ENCODE measurements at places on chromosomes 7 and 10.

- no peak for DNase-seq
Observed at GRCh38 chr10:34760606-34761005, 54.5 kb downstream of the PARD3 start.

DNA sequence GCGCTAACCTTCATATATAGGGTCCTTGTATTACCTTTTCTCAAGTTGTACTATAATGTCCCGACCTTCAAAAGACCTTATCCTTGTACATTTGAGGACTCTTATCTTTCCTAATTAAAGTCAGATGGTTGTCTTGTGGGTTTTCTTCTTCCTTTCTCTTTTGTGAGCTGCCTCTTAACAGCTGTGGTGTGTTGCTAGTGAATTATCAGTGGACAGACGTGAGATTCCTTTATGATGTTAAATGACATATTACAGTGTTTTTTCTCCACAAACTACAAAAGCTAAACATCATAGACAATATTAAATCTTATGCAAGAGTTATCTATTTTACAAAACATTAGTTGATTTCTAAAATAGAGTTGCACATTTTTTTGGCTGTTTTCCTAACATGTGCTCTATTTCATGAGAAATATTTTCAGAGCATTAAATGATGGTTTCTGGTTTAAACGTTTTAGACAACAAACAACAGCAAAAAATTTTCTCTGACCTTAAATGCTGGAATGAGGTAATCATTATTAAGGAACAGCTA, 272.2 kb upstream of the NPVF start:
- DNase-seq: no peak

- no peak for DNase-seq
Observed at GRCh38 chr10:122780391-122780790, 65.3 kb downstream of the CUZD1 start.

GRCh38 chr7:129370812-129371211, 63.4 kb upstream of the STRIP2 start:
- DNase-seq: no peak

DNA sequence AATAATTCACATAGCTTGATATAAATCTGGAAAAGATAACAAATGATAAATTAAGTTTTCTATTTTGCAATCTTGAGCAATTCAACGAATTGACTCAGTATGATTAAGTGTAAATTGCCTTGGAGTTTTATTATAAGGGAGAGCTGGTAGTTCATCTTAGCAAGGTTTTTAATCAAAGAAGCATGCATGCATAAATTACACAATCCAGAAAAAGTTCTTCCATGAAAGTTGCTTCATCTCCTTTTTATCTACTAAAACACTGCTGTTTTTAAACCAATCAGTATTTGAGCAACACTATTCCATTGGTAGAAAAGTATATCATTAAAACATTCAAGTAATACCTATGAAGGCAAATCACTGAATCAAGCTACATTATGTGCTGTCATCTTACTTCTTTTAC, 47.6 kb downstream of the POT1 start:
- no peak for DNase-seq

- no peak for DNase-seq
Observed at GRCh38 chr10:120400601-120401000, 56.4 kb upstream of the PLPP4 start.

- DNase-seq: no peak
Observed at GRCh38 chr10:125134483-125134848, 25.9 kb downstream of the CTBP2 start.

DNA sequence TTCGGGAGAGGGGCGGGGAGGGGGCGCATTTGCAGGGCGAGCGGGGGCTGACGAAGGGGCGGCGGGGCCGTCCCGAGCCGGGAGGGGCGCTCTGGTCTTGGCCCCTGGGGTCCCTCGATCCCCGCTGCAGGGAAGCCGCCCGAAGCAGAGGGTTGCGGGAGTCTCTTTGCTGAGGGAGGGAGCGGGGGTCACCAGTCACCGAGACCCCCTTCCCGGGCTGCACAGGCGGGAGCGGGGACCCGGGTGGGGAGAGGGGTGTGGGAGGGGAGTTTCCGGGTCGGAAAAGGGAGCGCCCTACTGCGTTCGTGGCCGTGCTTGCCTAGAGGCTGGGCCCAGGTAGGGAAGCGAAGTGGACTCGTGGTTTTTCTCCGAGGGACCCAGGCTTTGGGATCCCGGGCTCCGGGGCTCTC, 422 bp downstream of the AP1S1 start:
- DNase-seq: peak; percentile 48

- no peak for DNase-seq
Observed at GRCh38 chr10:4720463-4720862, 105.5 kb upstream of the AKR1E2 start.

- DNase-seq: no peak
Observed at GRCh38 chr7:3430588-3430987, 129.5 kb downstream of the SDK1 start.

GRCh38 chr10:76124280-76124679, 692.9 kb downstream of the LRMDA start:
- no peak for DNase-seq

GRCh38 chr10:421170-421569, 268.3 kb downstream of the DIP2C start:
- no peak for DNase-seq

- DNase-seq: no peak
Observed at GRCh38 chr7:45105588-45106188, 5.8 kb downstream of the TBRG4 start.

GRCh38 chr7:78014401-78014800, 215.8 kb downstream of the PHTF2 start:
- no peak for DNase-seq

GRCh38 chr7:25752967-25753791, 398.8 kb upstream of the NFE2L3 start:
- no peak for DNase-seq

DNA sequence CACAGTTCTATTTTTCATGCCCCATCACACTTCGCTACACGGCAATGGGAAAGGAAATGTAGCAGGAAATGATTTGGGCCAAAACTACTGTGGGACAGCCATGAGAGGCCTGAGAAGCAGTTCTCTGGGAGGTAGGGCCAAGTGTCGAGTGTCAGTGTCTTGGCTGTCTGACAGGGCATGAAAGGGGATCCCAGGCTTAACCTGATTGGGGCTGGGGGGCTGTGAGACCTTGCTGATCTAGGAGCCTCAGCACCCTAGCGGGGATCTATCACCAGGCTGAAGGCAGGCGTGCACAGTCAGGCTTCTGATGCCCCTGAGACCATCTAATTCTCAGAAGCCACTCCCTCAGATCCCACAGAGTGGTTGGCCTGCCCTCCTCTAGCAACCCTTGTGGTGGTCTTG, 58.2 kb upstream of the SLC25A13 start:
- DNase-seq: no peak

DNA sequence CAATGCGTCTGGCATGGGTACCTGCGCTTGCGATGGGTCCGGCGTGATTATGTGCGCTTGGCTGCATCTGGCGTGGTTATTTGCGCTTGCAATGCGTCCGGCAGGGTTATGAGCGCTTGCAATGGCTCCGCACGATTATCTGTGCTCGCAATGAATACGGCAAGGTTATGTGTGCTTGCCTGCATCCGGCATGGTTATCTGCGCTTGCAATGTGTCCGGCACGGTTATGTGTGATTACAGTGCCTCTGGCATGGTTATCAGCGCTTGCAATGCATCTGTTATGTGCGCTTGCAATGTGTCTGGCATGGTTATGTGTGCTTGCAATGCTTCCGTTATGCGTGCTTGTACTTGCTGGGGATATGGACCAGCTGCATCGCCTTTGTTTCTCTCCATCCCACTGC, 37.7 kb downstream of the RBAK start:
- no peak for DNase-seq

GRCh38 chr10:81116201-81116600, 578.5 kb downstream of the SH2D4B start:
- no peak for DNase-seq

GRCh38 chr7:114786455-114786854, 135.4 kb upstream of the MDFIC start:
- peak; percentile 24 for DNase-seq

- no peak for DNase-seq
Observed at GRCh38 chr10:88073682-88074081, 210.3 kb downstream of the PTEN start.

- no peak for DNase-seq
Observed at GRCh38 chr10:126723226-126723625, 52.7 kb upstream of the C10orf90 start.

- DNase-seq: no peak
Observed at GRCh38 chr10:95504246-95504691, 56.9 kb downstream of the SORBS1 start.

- DNase-seq: no peak
Observed at GRCh38 chr7:30323006-30323355, 38.6 kb downstream of the ZNRF2 start.

DNA sequence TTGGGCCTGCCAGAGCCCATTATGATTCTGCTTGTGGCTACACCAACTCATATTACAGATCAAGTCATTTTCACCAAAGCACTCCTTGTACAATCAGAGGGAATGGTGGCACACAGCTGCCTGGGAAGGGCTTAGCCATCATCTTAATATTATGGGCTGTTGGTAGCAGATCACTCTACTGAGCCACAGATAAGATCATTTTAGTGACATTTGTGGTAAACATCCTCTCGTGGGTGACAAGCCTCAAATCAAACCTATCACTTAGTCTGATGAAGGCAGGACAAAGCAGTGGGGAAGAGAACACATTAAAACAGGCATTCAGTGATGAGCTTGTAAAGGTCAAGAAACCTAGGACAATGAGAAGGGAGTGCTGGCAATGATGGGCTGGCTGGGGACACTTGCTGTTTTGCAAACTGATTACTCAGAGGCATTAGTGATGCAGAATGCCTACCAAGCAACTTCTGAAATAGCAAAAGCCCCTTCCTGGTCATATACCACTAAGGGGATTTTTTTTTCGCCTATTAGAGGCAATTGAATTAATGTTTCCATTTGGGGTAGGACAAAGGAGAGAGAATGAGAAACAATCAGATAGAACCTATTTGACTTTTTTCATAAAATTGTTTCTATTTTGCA, 137.5 kb upstream of the WDR11 start:
- no peak for DNase-seq

DNA sequence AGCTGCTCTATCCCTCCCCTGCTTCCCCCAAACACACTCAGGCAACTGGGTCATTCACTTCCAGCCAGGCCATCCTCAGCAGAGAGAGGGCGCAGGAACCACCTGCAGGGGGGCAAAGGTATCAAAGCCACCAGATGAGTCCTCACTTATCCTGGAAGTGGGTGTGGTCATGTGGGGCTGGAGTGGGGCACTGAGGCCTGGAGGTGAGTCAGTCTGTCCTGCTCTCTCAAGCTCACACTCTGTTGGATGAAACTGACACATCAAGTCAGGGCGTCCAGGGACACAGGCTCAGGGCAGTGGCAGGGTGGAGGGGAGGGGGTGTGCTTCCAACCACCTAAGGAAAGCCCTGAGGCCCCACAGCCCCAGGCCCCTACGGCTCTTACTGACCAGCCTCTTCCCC, 8.0 kb upstream of the ELFN1 start:
- peak; percentile 4 for DNase-seq

DNA sequence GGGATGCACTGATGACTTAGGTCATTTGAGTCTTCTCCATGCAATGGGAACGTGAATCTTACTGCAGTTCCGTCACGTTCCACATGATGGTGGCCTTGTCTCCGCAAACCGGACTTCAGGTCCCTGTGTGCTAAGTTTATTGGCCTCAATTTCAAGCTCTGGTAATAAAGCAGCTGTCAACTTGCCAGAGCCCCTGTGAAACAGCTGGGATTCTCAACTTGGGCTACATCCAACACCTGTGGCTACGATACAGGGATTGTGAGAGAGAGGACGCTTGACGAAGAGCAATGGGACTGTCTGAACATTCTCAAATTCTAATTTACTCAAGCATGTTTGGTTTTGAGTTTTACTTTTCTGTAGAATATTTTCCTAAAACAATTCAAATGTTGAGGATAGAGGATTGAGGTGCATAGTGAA, 174.2 kb downstream of the PTN start:
- DNase-seq: no peak

GRCh38 chr7:141586878-141587277, 35.7 kb downstream of the AGK start:
- DNase-seq: no peak

DNA sequence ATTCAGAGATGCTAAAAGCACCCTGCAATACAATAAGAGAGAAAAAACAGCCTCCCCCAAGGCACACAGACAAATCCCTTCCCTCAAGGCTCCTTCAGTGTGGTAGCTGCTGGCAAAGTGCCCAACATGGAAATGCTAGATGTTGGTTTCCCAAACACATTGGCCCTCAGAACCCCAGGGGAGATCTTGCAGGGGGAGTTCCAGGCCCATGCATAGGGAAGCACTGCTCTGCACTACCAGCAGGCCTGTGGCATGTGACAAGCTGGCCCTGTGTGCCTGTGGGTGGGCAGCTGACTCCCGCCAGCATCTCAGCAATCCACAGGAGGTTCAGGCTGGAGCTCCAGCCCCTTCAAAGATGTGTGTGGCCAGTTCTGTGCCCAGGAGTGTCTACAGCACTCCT, 16.8 kb upstream of the CSGALNACT2 start:
- DNase-seq: no peak

GRCh38 chr10:112446055-112446854, 459 bp downstream of the ZDHHC6 start:
- DNase-seq: peak; percentile 31

DNA sequence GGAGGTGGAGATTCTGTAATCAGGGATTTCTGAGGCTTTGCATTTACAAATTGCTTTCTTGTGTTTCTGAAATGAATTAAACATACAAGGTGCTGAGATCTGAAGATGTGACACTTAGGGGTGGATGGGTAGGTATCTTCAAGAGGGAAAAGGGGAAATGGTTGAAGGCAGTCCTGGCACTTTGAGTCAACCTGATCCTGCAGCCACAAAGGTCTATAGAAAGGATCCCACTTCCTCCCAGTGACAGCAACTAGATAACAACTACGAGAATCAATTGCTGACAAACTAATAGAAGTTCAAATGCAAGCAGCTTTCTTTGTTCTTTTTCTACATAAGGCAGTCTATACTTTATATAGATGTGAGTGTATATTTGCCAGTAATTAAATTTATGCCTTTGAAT, 553.3 kb downstream of the MDFIC start:
- DNase-seq: no peak

GRCh38 chr10:103193107-103193819, at the start of gene NT5C2:
TSS of gene NT5C2 (minus strand) at chr10:103193272. CDS start at chr10:103174958, 18,314 bp downstream.
- DNase-seq: peak; percentile 92

DNA sequence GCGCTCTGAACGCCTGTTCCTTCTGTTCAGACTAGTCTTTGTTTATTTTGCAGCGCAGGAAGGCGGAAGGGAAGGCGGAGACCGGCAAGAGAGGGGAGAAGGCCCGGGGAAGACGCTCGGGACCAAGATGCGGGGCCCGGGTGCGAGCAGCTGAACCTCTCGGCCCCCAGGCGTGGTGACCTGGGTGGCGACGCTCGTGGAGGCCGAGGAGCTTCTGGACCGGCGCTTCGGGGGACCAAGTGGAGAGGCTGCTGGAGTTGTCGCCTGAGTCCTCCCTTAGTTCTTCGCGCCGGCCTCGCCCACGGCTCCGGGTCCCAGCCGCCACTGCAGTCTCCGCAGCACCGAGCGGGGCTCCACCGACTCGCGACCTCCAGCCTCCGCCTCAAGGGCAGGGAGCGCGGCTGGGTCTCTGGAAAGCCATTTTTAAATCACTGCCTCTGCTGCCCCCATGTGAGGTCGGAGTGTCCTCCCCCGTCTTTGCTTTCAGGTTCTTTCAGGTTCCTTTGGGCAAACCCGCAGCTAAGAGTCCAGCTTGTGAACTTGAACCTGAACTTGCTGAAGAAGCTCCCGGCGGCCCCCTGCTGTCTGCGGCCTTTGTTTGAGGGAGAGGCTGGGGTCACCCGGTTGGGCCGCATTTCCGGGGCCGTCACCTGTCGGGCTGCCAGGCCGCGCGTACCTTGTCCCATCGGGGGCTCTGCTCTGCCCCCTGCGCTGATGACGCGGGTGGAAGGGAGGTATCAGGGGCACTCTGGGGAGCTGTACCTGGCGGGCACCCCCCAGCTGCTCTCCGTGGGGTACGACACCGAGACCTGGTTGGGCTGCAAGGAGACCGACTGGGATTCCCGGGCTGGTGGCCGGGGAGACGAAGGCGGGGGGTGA, 136.0 kb downstream of the KIF20B start:
- DNase-seq: peak; percentile 53

Measured in activated CD4-positive, alpha-beta T cell treated with anti-CD3 and anti-CD28 coated beads for 36 hours (primary cell).